ENCODE measurements at places on chromosomes 11 and 22.
A peak's percentile ranks its signal among the peaks of the same experiment; 100 is the strongest.

- DNase-seq, result peak; percentile 68
Observed at GRCh38 chr11:36222831-36223635, 66.2 kb downstream of the COMMD9 start.

DNA sequence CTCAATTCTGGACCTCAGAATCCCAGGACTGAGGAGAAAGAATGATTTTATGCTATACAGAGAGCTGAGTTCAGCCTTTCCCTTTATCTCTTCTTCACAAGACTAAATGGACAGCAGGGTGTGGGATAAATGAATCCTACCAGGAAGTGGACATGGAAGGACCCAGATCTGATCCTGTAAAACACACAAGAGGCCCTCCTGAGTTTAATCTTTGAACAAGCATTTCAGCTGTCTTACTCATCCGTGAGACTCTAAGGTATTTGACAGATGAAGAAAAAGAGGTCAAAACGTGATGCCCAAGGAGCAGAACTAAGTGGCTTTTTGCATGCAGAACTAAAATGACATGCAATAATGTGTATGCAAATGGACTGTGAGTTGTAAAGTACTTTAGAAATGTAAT lies 511.3 kb downstream of the DLG2 start:
- no peak for DNase-seq

DNA sequence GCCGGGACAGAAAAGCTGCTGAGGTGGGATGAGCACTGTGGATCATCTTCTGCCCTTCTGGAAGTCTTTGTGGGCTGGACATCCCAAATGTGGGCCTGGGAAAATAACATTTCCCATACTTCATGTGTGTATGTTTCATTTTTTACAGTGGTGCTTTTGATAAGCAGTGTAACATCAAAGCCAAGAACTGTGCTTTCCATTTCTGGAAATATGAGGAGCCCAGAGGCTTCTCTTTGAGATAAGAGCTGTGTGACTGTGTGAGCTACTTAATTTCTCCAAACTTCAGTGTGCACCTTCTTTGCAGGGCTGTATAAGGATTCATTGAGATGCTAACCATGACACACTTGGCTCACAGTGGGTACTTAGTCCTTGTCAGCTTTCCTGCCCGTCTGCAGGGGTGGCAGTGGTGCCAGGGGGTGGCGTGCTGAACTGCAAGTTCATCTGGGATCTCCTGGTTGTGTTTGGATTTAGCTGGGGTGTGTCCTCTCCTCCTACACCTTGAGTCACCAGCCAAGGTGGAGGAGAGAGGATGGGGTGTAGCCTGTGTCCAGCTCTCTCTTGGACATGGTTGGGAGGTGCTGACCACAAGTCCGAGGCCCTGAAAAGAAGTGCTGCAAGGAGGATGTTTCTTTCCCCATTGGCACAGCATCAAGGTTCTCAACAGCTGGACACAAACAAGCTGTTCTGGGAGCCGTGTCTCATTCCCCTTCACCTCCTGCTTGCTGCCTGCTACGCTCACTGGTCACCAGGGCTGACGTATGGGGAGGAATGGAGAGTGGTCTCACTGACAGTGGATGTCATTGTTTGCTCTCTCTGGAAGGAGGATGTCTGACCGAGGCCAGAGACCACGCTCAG lies 139.4 kb downstream of the TEAD1 start:
- DNase-seq, result no peak

- no peak for DNase-seq
Observed at GRCh38 chr11:14519597-14519916, 629 bp downstream of the PSMA1 start.

DNA sequence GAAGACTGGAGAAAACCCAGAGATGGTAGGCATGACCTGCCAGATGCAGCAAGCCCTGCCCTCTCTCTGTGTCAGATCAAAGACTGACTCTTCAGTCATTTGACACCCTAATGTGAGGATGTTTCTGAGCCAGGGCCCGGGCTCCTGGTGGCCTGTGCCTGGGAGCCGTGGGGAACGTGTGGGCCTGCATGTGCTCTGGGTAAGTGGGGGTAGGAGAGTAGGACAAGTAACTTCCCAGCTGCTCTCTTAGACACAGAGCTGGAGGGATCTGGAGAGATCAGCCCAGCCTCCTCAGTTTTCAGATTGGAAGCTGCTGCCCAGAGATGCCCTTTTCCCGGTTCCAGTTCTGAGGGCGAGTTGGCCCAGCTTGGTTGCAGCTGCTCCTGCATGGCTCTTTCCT lies 110.8 kb downstream of the TEAD1 start:
- DNase-seq, result no peak

GRCh38 chr11:70233511-70233934 lies 30.4 kb downstream of the FADD start:
- DNase-seq, result no peak

DNA sequence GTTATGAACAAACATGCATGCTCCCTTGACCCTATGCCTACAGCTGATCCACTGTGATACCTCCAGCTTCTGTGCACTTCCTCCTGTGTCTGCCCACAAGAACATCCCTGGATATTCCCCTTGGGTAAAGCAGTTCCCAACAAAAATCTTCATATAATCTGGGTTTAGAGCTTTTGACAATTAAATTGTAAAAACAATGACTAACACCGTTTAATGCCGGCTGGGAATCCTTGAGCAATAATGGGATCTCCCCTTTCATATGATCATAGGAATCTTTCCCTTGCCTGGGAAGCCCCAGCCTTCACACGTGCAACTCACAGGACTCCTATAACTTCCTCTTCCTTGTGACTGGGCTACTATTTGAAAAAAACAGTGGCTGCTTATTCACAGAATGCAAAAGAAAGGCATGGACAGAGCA lies 6.3 kb upstream of the ZC3H12C start:
- DNase-seq, result no peak

DNA sequence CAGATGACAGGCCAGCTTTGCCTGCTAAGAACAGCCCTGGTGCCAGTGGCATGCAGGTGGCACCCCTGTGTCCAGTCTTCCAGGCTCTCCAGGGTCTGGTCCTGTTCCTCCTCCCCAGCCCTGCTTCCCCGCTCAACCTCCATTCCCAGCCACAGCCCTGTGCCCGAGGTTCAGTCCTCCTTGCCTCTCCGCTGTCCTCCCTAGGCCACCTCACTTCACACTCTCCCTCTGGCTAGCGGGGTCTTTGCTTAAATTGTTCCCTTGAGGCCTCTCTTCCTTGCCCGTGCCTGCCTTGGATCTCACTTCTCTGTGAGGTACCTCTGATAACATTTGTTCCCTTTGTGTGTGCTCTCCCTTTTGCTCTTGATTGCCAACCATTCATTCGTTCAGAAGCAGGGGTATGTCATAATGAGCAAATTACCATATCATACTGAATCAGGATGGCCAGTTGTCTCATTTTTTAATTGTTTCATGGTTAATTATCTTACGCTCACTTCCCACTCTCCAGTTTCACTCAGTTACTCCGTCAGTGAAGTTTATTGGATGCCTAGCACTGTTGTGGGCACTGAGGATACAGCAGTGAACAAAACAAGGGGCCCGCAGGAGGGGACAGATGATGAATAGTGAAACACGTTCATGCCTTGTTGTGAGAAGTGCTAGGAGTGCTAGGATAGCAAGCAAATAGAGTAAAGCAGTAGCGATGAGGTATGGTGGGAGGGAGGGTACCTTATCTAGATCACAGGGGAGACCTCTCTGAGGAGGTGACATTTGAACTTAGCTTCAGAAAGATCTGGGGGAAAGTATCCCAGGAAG lies 7.4 kb downstream of the BMAL1 start:
- DNase-seq, result no peak

GRCh38 chr11:15967166-15967565 lies 389.2 kb downstream of the SOX6 start:
- no peak for DNase-seq

DNA sequence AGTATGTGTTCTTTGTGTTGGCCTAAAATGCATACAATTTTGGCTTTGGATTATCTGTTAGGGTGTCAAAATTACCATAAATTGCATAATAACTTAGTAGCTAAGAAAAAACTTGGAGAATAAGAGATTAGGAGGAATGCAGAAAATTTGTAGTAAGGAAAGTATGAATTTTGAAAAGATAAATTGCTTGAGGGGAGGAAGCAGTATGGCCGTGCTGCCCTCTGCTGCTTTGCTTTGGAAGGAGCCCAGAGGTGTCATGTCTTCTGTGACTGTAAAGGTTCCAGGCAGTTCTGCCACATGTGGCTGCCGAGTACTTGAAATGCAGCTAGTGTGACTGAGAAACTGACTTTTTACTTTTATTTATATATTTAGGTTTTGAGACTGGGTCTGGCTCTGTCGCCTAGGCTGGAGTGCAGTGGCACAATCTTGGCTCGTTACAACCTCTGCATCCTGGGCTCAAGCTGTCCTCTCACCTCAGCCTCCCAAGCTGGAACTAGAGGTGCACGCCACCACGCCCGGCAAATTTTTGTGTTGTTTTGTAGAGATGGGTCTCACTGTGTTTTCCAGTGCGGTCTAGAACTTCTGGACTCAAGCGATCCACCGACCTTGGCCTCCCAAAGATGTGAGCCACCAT lies 1.8 kb downstream of the ADSL start:
- peak; percentile 64 for DNase-seq

DNA sequence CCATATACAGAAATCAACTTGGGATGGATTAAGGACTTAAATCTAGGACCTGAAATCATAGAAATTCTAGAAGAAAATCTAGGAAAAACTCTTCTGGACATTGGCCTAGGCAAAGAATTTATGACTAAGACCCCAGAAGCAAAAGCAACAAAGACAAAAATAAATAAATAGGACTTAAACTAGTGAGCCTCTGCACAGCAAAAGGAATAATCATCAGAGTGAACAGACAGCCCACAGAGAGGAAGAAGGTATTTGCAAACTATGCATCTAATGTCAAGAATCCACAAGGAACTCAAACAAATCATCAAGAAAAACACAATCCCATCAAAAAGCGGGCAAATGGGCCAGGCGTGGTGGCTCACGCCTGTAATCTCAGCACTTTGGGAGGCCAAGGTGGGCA lies 32.4 kb downstream of the TTC28 start:
- DNase-seq, result no peak

DNA sequence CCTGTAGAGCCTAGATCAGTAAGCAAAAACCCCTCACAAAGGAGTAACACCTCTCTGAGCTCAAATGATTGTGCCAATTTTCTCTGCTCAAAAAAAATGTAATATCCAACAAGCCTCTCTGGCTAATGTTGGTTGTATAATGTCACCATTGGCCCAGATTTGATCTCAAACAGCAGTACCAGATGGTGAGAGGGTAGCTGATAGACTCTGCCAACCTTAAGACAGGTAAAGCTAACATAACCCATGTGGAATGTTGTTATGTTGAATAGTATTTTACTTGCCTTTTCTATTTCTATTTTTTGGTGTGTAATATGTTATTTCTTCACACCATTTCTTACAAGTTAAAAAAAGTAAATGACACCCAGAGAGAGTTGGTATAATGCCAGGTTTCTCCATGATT lies 166.7 kb upstream of the GUCY1A2 start:
- peak; percentile 96 for DNase-seq

GRCh38 chr22:24768537-24769374 lies 5.8 kb downstream of the PIWIL3 start:
- peak; percentile 93 for DNase-seq

DNA sequence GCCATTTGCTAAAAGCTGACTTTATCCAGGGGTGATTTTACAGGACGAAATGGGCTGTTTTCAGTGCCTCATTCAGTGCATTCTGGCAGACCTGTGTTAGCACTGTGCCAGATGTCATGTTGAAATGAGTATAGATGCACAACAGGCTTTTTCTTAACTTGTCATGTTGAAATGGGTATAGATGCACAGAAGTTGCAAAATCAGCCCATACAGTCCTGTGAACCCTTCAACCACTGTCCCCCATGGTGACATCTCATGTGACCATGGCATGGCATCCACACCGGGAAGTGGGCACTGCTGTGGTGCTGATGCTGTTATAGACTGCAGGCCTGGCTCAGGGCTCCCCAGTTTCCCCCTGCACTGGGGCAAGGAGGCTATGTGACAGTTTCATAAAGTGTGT lies 2.5 kb downstream of the TALDO1 start:
- DNase-seq, result no peak

DNA sequence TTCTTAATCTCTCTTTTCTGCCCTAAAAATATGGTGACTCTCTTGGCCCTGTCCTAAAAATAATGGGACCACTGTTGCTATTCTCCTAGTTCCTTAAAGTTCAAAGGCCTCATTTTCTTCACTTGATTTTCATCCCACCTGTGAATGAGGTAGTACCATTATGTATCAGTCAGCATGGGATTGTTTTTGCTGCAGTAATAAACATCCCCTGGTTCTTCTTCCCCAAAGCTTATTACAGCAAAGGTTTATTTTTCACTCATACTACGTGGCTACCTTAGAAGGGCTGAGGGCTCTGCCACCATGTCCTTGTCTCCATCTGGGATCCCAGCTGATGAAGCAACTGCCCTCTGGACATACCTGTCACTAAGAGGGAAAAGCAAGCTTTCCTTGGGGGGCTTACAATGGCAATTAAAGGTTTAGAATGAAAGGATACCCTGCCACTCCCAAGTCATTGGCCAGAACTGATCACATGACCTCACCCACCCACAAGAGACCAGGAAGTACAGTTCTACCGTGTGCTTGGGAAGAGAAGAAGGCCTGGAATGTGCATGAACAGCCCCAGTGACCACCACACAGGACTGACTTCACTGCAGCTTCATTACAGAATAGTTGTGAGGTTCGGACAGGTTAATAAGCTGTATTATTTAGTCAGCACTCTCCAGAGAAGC lies 7.8 kb downstream of the TTC38 start:
- DNase-seq, result no peak

GRCh38 chr11:61912530-61912898 lies 4.9 kb downstream of the RAB3IL1 start:
- DNase-seq, result no peak

DNA sequence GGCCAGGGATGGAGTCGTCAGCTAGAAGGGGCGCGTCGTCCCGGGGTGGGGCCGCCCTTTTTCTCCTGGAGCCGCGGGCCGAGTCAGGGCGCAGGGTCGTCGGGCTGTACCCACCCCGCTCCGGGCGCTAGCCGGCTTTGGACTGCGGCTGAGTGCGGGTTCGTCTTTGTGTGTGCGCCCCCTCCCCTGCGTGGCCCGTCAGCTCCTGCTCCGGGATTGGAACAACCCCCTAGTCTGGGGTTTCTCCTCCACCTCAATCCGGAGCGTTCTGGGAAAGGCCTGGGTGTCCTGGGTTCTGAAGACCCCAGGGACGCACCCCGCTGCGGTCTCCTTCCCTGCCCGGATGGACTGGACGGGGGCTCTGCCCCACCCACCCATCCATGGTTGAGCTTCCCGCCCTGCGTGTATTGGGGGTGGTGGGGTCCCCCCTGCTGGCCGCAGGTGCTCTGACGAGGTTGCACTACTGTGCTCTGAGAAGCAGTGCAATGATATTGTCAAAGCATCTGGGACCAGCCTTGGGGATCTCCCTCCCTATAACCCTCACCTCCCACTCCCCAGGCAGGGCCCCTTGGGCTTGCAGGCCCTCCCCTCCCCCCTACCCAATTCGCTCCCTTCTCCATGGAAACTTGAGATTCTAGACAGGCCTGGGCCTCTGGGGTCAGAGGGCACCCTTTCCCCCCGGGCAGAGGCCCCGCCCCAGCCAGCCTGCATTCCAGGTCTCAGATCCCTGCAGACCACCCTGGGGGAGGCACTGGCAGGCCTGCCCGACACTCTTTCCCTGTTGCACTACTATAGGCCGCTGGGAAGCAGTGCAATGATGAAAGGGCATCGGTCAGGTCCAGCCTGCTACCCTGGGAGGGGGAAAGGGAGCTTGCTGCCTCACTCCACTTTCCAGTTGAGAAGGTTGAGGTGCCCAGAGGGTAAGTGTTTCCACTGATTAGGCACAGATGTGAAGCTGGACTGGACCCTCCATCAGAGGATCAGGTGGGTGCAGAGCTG lies 10.7 kb downstream of the SDF2L1 start:
- no peak for DNase-seq

- no peak for DNase-seq
Observed at GRCh38 chr11:67463680-67464410, 5.2 kb downstream of the TMEM134 start.

GRCh38 chr22:26481112-26481693 lies 2.4 kb downstream of the HPS4 start:
- no peak for DNase-seq

Measured in G401 (cell line).